ENCODE measurements at places on chromosomes 3 and 15.

GRCh38 chr15:31503758-31504461 lies 177.3 kb downstream of the KLF13 start:
- no peak for DNase-seq

GRCh38 chr15:28044121-28044672 lies 54.9 kb downstream of the OCA2 start:
- DNase-seq, result no peak

DNA sequence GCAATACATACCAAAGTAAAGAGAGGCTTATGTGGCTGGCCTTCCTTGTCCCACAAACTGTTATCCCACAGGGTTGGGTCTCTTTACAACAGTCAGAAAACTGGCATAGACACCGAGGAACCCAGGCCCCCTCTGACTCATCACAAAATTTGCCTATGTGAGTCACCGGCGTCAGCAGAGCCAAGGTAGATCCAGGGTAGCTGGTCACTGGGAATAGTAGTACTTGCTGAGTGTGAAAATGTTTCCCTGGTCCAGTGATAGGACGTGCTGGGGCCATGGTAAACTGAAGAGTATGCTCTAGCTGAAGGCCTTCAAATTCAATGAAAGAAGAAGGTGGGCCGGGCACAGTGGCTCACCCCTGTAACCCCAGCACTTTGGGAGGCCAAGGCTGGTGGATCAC lies 27.1 kb upstream of the SKIL start:
- DNase-seq, result no peak

GRCh38 chr3:158788446-158788845 lies 13.4 kb upstream of the MFSD1 start:
- DNase-seq, result no peak

DNA sequence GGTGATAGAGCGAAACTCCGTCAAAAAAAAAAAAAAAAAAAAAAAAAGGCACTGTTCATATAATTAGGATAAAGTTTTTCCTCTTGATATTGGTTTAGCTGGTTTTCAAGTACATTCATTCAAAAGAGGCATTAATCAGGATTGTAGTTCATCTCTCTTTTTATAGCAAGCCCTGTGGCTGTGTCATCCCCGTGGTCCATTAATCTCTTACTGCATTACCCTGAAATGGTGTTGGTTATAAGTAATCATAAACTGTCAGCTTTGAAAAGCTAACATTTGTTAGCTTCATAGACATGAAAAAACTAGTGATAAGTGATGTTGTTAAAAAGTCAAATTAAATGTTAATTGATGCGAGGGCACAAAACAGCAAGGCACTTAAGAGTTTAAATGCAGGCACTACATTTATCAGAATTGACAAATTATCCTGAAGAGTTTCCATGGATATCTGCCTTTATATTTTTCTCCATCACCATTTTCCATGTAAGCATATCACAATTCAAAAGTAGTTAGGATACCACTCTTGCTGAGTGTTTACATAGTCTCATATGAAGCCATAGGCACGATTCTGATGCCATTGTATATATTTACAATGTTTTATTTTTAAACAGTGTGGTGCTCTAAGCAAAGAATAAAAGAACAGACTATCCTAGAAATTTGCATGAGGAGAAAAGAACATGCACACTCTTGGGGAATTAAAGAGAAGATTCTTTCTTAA lies 193.1 kb downstream of the OTOL1 start:
- no peak for DNase-seq

- DNase-seq, result no peak
Observed at GRCh38 chr15:33048255-33048654, 146.3 kb downstream of the FMN1 start.

DNA sequence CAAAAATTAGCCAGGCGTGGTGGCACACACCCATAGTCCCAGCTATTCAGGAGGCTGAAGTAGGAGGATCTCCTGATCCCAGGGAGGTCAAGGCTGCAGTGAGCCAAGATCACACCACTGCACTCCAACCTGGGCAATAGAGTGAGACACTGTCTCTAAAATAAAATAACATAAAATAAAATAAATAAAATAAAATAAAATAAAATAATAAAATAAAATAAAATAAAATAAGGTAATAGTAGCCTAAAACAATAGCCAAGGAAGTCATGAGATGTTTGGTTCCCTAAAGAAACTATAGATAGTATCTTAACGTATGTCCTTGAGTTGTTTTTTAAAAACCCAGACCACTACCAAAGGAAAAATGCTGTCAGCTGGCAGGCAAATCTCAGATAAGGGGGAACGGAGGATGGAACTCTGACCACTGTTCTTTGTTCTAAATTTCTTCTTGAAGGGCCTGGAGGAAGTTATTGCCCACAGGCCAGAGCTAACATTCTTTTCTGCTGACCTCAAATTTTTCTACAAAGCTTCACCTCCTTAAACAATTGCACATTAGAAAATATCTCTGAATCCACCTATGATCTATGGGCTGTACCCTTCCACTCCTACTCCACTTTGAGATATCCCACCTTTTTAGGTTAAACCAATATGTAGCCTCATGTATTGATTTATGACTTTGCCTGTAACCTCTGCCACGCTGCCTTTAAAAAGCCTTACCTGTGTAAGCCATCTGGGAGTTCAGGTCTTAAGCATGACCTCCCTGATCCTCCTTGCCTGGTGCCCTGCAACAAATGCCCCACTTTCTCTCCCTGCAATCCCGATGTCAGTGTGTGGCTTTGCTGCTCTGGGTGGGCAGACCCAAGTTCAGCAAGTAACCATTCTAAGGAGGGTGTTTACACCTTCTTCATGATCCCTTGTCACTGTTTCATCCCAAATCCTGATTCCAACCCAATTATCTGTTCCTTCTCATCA lies 126.2 kb upstream of the BHLHE40 start:
- peak; percentile 72 for DNase-seq

- DNase-seq, result no peak
Observed at GRCh38 chr3:62774221-62774620, 101.0 kb downstream of the CADPS start.

DNA sequence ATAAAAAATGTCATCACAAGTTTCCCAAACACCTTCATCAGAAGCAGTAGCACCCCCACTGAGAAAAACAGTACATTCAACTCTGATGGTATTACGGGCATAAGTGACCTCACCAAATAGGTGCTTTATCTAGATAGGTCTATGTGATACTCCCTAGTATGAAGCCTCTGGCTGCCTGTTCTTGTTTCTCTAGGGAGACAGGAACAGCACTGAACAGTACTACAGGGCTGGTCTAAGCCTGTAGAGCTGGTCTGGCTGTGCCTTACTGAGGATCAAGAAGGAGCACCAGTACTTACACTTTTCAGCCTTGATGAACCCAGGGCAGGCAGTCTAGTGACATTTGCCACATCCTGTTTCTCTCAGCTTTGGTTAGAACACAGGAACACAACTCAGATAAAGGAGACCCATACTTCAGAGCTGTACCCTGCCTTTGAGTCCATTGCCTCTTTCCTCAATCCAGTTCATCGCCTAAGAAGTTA lies 35.9 kb downstream of the OXNAD1 start:
- no peak for DNase-seq

DNA sequence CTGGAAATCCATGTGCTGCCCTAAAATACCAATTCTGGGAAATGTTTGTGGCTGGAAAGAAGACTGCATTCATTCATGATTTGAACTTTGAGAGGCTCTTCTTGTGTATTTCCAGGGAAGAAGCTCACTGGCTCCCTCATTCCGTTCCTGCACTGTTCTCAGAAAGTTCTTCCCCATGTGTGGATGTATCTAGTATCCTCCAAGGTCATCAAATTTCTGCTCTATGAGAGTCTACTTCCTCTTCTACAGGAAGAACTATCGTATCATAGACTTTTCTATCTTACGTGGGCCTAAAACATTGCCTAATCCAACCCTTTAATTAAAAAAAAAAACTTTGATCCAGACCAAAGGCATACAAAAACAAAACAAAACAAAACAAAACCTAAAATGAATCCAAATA lies 2.9 kb downstream of the CCR3 start:
- no peak for DNase-seq

DNA sequence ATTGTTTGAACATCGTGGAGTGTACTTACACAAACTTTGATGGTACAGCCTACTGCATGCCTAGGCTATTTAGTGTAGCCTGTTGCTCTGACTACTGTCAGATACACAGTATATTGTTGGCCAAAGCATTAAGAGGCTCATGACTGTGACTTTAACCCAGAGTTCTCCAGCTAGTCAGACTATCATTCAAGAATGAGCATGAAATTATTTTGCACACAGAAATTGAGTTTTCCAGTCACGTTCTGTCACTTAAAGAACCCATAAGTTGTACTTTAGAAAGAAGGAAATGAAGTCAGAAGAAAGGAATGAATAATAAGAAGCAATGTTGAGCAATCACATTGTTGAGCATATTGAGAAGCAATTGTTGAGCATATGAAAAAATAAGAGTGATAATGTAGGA lies 37.6 kb upstream of the SLC22A13 start:
- DNase-seq, result no peak

- DNase-seq, result no peak
Observed at GRCh38 chr3:13051581-13051980, 21.6 kb downstream of the IQSEC1 start.

DNA sequence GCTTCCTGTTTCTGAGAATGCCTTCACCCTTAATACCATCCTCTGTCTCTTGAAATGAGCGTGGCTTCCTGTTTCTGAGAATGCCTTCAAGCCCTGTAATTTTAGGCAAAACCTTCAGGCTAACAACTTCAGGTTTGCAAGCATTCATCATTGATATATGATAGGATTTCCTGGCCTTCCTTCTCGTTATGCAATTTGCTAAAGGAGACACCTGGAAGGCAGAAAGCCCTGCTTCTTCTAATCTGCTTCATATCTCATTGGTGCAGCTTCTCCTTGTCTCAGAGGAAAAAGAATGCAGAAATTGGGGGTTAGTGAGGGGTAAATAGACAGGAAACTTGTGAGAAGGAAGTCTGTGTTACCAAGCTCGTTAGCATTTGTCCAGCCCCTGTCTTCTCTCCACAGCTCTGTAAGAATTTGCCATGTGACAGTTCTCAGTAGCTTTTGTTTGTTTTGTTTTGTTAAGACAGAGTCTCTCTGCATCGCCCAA lies 7.3 kb downstream of the ARL6IP5 start:
- no peak for DNase-seq

- no peak for DNase-seq
Observed at GRCh38 chr3:164250923-164251322, 827.4 kb downstream of the SI start.

DNA sequence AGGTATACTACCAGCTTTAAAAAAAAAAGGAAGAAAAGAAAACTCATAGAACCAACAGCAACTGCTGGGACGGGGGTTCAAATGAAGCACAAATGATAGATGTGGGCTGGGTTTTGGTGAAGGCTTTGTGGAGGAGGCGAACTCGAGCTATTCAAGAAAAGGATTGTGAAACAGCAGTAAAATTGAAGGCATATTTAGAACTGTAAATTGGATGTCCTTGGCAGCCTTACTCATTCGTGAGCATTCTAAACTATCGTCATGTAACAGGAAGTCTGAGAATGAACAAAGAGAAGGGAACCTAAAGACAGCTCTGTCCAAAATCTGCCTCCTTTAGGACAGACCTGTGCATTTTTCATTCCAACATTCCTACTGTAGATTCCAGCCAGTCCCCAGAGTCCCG lies 97.8 kb downstream of the LARS2 start:
- no peak for DNase-seq

- DNase-seq, result no peak
Observed at GRCh38 chr3:136929977-136930670, 27.7 kb upstream of the IL20RB start.

- DNase-seq, result no peak
Observed at GRCh38 chr3:196063456-196063855, 18.4 kb downstream of the TFRC start.

DNA sequence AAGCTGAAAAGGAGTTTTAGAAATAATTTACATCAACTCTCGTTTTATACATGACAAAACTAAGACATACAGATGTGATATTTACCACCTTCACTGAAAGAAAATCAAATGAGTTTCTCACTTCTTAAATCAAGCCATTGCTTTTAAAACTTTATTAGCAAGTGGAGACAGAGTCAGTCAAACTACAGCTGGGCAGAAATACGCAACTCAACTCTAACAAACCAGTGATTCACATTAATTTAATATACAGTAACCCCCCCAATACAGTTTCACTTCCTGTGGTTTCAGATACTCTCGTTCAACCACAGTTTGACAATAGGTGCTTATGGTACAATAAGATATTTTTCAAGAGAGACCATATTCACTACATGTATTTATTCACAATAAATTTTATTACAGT lies 477.1 kb downstream of the MAGI1 start:
- no peak for DNase-seq

DNA sequence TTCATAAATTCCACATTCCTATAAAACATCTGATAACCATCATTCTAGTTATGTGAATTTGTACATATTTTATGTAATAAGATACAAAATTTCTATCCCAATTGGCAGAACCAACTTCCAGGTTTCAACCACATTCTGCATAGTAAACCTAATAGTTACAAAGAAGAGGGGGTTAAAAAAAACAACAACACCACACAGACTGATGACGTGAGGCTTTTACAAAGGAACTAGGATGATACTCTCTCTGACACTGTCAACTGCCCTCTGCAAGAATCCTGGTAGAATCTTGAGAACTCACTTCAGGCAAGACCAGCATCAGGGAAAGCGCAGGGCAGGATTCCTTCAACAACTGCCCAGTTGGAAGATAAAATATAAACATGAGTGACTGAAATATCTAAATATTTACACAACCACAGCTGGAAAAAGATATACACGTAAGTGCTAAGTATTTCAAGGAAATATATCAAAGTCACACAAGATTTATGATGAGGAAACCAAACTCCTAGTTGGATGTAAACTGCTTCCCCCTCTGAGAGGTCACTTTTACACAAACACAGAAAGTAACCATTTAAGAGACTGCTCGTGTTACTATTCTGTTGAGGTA lies 816.4 kb downstream of the ROBO1 start:
- DNase-seq, result no peak

- no peak for DNase-seq
Observed at GRCh38 chr15:34737477-34737876, 17.3 kb downstream of the GJD2 start.

- no peak for DNase-seq
Observed at GRCh38 chr3:176513604-176514003, 683.7 kb downstream of the TBL1XR1 start.

GRCh38 chr3:10437272-10437994 lies 68.0 kb downstream of the ATP2B2 start:
- peak; percentile 10 for DNase-seq
